ENCODE measurements at places on chromosomes 2 and 18.

DNA sequence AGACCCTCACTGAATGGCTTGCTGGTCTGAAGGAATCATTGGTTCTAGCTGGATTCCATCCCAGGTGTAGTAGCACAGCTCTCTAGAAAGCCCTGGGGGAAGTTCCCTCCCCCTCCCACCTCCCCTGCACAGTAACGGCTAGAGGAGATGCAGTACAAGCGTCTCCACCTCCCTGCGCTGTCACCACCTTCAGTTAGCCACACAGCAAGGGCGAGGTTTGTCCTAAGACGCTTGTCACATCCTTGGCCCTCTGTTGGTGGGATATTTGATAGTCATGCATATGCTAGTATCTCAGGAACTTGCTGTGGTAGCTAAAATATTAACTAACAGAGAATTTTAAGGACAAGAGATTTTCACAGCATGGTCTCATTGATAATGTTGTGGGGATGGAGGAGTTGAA is 19.4 kb downstream of the TRAPPC12 start:
- no peak for DNase-seq

GRCh38 chr2:65565681-65566080 is 133.3 kb upstream of the SPRED2 start:
- no peak for DNase-seq

DNA sequence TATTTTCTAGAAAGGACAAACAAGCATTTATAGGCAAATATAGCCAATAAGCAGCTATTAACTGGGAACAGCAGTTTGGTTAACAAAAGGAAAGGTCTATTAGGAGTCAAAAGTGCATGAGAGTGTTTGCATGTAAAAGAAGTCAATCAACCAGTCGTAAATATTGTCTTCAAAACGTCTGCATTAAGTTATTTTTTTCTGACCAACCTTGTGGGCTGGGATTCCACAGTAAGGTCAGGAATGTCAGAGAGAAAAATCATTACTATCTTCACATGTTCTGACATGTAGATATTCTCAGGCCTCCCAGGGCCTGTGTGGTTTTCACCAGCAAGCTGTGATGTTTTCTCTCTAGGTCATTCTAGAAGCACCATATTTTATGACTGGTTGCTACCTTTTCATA is 922.5 kb downstream of the SUCLG1 start:
- no peak for DNase-seq

GRCh38 chr18:5611221-5611620 is 67.4 kb upstream of the EPB41L3 start:
- no peak for DNase-seq

- no peak for DNase-seq
These were observed 552.3 kb downstream of the KCNJ3 start for GRCh38 chr2:155250800-155251199.

DNA sequence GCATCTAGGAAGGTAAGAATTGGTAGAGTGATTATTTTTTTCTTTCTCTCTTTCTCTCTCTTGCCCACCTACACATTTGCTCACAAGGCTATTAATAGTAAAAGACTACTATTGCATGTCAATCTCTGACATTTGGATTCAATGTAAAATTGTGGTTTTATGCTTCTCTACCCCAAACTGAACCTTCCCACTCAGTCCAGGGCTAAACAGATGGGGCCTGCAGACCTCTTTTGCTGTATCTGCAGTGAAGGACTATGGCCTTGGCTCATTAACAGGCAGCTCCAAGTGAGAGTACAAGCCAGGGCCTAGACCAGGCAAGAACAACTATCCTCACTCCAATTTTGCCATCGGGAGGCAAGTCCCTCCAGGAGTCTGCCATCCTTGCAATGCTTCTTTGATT is 68.3 kb upstream of the ARL4C start:
- DNase-seq = no peak

- no peak for DNase-seq
These were observed 4.9 kb downstream of the KLHL30 start for GRCh38 chr2:238143239-238143951.

DNA sequence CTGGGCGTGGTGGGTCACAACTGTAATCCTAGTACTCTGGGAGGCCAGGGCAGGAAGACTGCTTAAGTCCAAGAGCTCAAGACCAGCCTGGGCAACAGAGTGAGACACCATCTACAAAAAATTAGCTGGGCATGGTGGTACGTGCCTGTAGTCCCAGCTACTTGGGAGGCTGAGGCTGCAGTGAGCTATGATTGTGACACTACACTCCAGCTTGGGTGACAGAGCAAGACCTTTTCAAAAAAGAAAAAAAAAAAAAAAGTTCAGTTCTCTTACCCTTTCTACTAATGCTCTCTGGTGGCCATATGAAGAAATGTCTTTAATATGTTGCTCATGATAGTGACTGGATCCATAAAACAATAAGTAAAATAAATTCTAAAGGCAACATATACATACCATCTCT is 14.9 kb downstream of the TYW5 start:
- DNase-seq = no peak

- DNase-seq = no peak
These were observed 225.6 kb downstream of the ASXL3 start for GRCh38 chr18:33803636-33804035.

- DNase-seq = no peak
These were observed 92.0 kb downstream of the FARSB start for GRCh38 chr2:222563936-222564335.

DNA sequence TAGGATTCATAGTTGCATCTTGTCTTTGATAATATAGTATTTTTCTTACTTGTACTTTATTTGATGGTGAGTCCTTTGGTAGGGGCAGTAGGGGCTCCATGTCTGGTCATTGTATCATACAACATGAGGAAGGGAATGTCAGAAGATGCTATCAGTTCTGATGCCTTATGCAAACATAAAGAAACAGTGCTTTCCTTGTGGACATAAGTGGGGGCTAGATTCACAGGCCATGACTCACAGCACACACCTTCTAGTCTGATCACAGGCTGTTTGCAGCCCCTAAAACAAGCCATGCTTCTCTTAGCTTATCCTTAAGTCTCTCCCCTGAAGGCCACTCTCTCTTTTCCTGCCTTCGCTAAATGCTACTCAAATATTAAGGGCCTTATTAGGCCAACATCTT is 10.7 kb upstream of the SLC14A1 start:
- no peak for DNase-seq
